ENCODE measurements at places on chromosomes 1 and 21.

GRCh38 chr21:46284733-46285132 is 678 bp downstream of the MCM3AP start:
- DNase-seq = no peak

DNA sequence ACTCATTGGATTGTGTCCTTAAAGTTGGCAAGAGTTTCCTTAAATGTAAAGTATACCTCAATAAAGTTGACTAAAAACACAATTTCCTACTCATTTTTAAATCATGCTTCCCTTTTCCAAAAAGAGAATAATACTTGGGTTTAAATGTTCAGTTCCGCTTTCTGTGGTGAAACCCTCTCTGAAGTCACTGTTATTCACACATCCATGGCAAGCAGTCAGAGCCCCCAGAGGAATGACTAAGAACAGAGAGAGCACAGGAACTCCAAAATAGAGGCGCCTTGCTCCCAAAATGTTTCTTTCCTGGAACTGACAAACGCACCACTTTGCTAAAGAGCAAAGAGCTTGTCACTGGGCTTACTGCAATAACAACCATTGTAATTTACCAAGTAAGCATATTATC is 142.5 kb downstream of the TIAM1 start:
- DNase-seq = no peak

- no peak for DNase-seq
Measured at GRCh38 chr1:243413431-243414151, 157.8 kb downstream of the SDCCAG8 start.

DNA sequence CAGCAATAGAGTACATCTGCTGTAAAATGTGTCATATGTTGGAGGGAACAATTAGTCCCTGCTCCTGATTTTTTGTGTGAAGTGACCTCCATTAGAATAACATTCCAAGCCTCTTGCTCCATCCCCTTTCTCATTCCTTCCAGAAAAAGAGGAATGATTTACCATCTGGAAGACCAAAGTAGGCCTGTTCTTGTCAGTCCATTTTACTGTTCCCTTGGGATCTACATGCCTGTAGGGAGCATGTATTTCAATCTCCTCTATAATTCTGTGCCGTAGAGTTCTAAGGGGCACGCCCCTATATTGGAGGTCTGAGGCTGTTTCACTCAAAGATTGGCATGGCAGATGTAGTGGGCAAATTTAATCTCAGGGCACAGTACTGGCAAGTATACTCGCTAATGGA is 48.8 kb upstream of the MAN1A2 start:
- no peak for DNase-seq

DNA sequence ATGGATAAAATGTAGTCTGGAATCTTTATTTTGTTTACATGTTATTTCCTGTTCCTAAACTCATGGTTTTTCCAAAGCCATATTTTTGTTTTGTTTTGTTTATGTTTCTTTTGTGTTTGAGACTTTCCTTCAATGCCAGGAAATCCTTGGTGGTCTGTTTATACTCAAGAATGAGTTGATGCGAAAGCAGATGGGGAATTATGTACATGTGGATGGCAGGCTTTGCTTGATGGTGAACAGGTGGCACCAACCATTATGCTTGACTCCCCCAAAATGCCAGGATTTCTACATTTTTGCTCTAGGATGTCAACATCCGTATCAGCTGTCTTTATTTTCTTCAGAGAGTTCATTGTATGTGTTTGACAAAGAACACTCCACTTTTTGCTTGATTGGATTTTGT is 448.5 kb downstream of the PRDM2 start:
- no peak for DNase-seq

- peak; percentile 57 for DNase-seq
Measured at GRCh38 chr1:183318433-183318832, 99.7 kb downstream of the NMNAT2 start.

- no peak for DNase-seq
Measured at GRCh38 chr1:167126811-167127210, 32.9 kb downstream of the STYXL2 start.

GRCh38 chr1:232557502-232558191 is 72.3 kb downstream of the SIPA1L2 start:
- no peak for DNase-seq

DNA sequence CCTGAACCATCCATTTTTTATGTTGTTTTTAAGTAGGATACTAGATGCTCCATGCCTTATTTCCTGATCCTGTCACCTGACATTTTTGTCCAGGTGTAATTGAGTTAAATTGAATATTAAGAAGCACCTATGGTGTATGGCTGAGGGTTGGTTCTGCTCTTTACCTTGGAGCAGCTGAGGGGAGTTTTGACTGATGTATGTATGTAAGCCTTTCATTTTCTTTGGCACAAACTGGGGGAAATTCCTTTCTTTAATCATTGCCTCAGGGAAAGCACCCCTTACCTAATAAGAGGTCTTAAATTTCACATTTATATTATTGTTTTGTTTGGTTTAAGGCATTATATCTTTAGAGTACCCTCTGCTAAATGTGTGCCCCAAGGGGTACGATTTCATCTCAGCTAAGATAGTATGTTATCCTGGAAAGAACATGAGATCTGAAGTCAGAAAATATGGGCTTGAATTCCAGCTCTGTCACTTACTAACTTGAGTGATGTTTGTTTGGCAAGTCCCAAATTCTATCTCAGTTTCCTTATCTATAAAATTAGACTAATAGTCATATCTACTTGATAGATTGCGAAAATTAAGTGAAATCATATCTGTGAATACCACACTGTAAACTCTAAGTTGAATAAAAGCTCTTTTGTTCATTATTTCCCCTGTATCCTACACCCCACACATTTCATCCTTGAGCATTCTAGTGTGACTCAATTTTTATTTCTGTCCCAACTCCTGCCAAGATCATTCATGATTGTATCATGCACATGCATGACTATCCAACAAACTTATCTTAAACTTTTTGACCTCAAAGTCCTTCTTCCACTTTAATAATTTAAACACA is 57.7 kb upstream of the NUF2 start:
- DNase-seq = no peak

DNA sequence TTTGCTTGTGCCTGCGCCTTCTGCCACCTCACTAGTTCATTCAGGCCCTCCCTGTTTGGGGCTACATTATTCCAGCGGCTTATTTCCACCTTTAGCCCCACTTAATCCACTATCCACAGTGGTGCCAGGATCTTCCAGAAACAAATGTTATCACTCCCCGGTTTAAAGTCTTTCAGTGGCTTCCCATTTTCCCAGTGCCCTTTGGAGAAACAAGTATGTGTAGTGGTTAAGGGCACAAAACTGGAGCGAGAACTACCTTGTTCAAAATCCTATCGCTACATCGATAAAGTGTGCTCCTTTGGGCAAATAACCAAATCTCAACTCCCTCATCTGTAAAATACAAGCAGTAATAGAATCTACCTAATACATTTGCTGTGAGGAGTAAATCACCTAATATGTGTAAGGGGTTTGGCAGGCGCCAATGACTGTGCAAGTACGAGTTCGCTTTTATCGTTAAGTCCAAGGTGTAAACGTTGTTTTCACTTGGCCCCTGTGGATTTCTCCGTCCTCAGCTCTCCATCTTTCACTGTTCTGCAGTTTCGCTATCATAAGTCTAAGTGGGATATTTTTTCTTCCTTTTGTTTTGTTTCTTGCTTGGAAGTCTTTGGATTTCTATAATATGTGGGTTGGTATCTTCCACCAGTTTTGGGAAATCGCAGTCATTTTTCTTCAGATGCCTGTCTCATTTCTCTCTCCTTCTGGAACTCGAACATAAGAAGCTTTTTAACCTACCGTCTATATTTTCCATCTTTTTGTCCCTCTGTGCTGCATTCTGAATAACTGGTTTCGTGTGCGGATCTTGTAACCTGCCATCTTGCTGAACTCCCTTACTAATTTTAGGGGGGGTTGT is 844 bp upstream of the MEAF6 start:
- no peak for DNase-seq

- no peak for DNase-seq
Measured at GRCh38 chr1:60510162-60510561, 436.6 kb upstream of the C1orf87 start.

DNA sequence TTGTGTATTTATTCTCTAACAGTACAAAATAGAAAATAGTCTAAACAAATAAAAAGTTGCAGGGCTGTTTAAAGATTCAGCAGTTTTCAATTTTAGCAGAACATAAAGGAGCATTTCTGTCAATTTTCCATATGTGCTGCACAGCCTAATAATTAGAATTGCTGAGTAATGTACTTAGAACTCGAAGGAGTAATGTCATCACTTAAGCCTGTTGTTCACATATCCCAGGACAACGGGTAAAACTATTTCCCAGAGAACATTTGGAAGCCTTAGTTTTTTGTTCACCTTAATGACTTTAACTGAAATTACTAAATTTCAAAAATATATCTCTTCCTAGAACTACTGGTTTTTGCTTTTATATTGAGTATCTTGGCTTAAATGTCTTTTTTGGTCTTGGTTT is 81.6 kb downstream of the ZP4 start:
- no peak for DNase-seq

DNA sequence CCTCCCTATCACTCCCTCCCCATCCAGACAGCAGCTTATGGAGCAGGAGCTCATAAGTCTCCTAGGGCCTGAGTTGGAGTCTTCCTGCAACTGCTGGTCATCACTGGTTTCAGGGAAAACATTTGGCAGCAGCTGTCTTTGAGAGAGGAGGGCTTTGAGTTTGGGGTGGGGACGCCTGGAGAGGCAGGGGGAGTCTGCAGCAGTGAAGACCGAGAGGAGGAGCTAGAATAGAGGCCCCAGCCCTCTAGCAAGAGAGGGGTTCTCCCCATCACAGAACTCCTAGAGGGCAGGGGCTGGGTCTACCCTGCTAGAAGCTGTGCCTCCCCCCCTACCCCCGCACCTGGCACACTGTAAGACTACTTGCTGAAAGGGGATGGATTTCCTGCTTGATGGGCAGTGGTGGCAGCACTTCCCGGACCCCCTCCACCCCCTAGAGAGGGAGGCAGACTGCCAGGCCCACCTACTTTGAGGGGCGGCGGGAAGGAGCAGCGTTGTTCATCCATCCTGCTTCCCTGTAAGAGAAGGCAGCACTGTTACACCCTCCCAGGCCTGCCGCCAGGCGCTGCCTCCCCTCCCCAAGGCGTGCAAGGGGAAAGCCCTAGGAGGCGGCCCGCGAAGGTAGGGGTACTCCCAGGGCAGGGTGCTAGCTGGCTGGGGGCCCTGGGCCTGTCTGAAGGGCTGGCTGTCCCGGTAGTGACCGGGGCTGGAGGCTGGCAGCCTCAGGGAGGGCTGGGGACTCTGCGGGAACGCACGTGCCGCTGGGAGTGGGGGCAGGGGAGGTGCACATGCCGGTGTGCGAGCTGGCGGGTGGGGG is 50.4 kb downstream of the RAP1GAP start:
- no peak for DNase-seq

- no peak for DNase-seq
Measured at GRCh38 chr1:30126848-30127247, 596.5 kb downstream of the MATN1 start.

- DNase-seq = no peak
Measured at GRCh38 chr1:169043823-169044222, 62.7 kb upstream of the ATP1B1 start.

DNA sequence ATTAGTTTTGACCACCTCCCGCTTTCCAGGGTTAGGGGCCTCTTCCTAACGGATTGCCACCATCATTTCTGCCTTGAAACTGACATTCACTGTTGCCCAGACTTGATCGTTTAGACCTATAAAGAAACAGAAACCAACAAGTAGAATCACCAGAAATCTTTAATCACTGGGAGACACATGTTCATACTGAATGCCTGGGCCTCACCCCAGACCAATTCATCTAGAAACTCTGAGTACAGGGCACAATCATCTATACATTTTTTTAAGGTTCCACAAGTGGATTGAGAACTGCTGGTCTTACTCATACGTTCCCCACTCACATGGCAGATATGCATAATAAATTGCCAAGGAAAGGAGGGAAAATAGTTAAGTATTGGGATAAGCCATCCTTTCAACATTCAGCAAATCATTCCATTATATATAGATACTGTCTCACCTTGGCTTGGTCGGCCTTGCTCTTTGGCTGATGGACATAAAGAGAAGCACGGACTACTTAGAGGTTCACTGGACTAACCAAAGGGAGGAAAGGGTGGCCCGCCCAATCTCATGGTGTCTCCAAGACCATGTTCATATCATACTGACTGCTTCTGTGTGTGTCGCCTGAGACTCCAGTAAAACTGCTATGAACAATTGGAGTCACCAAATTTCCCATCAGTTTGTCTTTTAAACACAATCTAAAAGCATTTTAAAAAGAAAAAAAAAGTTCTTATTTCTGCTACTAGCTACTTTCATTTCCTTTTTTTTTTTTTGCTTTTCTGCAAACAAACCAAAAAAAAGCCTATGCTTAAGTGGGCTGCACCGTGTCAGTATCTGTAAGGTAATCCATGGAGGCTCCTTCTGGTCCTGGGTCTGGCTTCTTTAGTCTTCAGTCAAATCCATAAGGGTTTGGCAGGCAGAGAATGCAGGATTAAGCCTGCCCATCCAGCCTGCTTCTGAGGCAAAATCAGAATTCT is 9.4 kb upstream of the TARBP1 start:
- no peak for DNase-seq

DNA sequence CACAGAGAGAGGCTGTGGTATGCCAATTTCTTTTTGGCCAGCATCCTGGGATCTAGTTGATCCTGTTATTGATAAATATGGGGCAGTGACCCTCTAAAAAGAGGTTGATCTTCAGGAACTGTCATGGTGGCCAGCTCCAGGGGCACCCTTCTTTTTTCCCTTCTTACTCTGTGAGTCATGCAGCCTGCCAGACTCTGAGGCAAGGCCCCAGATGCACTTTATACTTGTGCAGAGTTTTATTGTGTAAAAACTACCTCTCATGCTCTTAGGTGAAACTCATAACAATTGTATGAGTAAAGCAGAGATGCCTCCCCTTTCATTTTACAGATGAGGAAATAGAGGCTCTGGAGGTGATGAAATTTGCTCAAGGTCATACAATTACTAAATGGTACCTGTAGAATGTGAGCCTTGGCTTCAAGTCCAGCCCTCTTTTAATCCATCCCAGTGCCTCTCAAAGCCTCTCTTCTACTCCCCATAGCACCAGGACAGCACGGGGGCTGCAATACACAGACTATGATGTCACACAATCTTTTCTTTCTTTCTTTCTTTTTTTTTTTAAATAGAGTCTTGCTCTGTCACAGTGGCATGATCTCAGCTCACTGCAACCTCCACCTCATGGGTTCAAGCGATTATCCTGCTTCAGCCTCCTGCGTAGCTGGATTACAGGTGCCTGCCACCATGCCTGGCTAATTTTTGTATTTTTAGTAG is 387.8 kb downstream of the KCNH1 start:
- DNase-seq = no peak

- peak; percentile 89 for DNase-seq
Measured at GRCh38 chr1:235892734-235893413, 26.2 kb upstream of the LYST start.

GRCh38 chr1:111269825-111270406 is 20.7 kb upstream of the CHIA start:
- no peak for DNase-seq

- no peak for DNase-seq
Measured at GRCh38 chr1:203839081-203839480, 22.3 kb upstream of the SNRPE start.

DNA sequence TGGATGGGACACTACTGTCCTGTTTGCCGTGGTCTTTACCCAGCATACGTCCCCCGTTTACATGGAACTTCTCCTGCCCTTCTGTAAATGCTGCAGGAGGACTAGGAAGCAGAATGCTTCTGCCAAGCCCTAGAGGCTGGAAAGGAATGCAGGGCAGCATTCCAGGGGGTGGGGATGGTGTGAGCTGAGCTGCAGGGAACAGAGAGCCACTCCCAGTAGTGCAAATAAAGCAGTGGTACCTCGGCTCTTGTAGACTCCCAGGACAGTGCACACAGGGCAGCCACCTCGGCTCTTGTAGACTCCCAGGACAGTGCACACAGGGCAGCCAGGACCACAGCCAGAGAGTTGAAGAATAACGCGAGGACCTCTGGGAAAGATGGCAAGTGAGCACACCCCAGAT is 35.4 kb downstream of the PTPRU start:
- peak; percentile 85 for DNase-seq
